ENCODE measurements at places on chromosomes 4 and X.

- no peak for DNase-seq
These were observed 297.4 kb downstream of the ANKRD50 start for GRCh38 chr4:124415146-124415545.

GRCh38 chr4:130197946-130198345, 1102.0 kb downstream of the C4orf33 start:
- DNase-seq = no peak

DNA sequence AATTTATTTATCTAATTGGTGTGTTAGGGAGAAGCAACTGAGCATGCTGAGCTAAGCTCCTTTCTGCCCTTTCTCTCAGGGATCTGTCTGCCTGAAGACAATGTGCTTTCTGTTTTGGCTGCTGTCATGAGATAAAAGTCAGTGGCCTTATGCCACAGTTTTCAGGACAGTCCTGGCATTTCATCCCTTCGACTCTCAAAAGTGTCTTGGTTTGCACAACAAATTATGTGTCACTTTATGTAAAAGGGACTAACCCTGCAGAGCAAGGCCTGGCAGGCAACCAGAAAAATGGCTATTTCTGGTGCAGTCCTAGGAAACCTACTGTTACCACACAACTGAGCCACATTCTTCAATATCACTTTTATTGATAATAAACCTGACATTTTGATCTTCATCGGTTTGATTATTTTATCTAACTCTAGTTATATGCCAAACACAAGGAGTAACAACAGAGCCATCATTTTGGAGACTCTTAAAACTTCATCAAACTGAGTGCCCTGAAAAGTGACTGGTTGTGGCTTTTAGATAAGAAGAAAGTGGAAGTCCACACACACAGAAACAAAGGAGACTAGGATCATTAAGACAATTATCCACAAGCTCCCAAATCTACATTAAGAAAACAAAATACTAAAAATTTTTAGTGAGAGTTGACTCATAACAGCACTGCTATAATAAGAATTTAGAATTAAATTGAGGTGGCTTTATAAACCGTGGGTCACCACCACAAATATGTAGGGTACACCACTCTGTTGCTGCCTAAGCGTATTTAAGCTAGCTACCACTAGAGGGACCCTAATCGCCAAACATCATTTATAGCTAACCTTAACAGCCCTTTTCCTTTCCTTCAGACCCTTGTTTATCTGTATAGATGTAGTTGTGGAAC, 95.9 kb upstream of the PTPN13 start:
- DNase-seq = no peak

GRCh38 chr4:48153791-48154550, 19.9 kb upstream of the TXK start:
- DNase-seq = no peak

GRCh38 chr4:123495530-123495929, 98.9 kb downstream of the SPRY1 start:
- DNase-seq = no peak

GRCh38 chr4:117084866-117085701, at the start of gene TRAM1L1:
Gene TRAM1L1, minus strand, starts transcription at chr4:117085576. Its CDS starts 183 bp downstream, at chr4:117085393.
- peak; percentile 22 for DNase-seq

GRCh38 chrX:106168107-106168506, at the start of gene PWWP3B:
Gene PWWP3B, plus strand, starts transcription at chrX:106168305. Its CDS starts 37,128 bp downstream, at chrX:106205433.
- DNase-seq = no peak

GRCh38 chr4:152368001-152368400, 167.9 kb downstream of the FBXW7 start:
- no peak for DNase-seq

DNA sequence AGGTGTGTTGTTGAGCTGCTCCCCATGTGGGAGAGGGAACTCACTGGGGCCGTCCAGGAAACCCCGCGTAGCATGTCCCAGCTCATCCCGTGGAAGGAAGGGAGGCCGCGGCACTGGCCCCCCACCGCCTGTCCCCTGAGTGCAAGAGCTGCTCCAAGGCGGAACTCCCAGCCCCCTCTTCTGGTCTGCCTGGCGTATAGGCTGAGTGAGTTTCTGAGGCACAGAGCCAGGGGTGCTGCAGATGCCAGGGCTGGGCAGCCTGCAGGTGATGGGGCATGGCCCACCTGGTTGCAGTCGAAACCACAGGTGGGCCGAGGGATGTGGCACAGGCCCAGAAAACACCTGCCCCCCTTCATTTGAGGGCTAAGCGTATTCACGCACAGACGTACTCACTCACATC, 49.6 kb downstream of the ABLIM2 start:
- no peak for DNase-seq

- no peak for DNase-seq
These were observed 46.0 kb upstream of the TLL1 start for GRCh38 chr4:165827018-165827417.

- DNase-seq = no peak
These were observed 26.6 kb downstream of the NLGN3 start for GRCh38 chrX:71171110-71171801.

DNA sequence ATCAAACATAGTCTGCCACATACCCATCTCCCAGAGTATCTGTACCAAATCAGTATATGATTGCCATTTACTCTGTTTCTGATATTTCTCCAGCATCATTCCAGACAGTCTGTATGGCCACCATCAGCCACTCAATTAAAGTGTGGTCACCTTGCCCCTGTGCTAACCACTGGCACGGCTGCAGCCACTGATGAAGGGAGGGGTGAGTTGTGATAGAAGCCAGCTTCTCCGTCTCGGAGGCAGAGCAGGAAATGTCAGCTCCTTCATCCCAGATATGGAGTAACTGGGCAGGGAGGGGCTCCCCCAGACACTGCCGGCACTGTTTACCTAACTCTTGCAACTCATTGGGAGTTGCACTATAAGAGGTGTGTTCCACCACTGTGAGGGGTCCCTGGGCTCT, 30.3 kb downstream of the CXCL13 start:
- DNase-seq = no peak

- no peak for DNase-seq
These were observed 27.0 kb downstream of the DCTD start for GRCh38 chr4:182890202-182890601.

- DNase-seq = no peak
These were observed 20.7 kb downstream of the PAGE5 start for GRCh38 chrX:55240788-55241340.

DNA sequence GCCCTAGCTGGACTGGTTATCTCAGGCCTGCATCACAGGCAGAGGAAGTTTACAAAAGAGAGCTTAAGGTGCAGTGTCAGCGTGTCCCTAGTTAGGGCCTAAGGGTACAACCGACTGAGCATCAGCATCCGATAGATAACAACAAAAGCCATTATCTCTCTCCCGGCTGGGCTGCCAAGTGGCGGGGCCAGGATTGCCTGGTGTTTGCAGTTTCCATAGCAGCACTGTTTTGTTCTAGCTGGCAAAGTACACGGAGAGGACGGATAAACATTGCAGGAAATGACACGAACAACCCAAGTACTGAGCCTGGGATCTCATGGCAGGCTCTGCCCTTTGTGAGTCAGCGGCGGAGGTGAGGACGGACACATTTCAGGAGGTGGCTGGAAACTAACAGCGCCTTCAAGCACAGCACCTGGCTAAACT, 104.7 kb upstream of the NOCT start:
- peak; percentile 28 for DNase-seq

DNA sequence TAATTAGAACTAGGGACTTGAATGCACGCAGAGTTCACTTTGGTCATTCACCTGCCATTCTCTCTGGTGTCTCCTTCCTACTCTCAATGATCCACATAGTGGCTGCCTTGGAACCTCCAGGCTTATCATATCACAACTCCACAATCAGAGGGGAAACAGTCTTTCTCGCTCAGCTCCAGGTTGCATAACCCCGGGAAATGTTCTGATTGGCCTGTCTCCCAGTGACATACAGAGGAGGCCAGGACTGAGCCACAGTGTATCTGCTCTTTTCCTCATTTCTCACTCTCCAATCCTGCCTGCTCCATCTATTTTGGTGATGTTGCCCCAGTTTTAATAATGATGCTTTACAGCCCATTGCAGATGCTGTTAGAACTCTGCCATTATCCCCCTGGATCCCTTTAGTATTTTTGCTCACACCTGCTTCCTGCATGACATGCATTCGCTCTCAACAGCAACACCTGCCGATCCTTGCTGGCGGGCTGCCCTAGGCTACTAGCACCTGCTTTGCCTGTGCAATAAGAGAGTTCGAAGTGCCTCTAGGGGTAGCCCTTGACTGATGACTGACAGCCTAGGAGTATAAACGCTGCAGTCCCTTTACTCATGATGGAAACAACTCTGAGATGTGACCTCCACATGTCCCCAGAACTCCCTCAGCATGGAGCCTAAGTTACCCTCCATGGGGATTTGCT, 211.3 kb upstream of the RPS6KA3 start:
- no peak for DNase-seq

DNA sequence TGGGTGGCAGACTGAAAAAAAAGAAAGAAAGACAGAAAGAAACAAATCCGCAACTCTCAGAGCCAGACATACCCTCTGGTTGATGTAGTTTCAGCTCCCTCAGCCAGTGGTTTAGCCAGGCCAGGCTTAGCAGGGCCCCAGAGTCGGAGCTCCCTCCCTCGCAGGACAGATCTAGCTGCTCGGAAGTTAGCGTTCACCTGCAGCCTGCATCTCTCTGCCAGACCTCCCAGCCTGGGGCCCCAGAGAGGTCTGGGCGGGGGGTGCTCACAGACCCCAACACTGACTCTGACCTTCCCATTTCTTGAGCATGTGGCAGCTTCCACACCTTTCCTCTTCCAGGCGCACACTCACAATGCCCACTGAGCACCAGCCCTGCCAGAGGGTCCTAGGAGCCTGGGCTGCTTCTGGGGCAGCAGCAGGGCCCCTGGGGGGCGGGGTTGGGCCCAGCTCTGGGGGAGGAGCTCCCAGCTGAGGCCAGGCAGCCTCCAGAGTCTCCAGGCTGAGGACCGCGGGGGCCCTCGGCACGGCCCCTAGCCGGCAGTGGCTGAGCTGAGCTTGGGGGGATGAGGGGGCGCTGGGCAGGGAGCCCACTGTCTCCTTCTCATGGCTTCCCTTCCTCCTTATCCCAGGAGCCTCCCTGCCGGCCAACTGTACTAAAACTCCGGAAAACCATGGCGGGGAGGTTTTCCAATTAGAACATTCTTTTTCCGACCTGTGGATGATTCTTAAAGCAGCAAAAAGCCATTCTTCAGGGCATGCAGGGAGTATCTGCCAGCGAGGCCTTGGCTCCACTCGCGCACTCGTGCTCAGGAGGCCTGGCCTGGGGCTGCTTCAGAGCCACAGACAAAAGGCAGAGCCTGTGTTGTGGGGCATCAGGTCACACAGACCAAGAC, 4.6 kb upstream of the ZNF185 start:
- no peak for DNase-seq

GRCh38 chrX:402857-403256, 16.1 kb upstream of the PPP2R3B start:
- no peak for DNase-seq

DNA sequence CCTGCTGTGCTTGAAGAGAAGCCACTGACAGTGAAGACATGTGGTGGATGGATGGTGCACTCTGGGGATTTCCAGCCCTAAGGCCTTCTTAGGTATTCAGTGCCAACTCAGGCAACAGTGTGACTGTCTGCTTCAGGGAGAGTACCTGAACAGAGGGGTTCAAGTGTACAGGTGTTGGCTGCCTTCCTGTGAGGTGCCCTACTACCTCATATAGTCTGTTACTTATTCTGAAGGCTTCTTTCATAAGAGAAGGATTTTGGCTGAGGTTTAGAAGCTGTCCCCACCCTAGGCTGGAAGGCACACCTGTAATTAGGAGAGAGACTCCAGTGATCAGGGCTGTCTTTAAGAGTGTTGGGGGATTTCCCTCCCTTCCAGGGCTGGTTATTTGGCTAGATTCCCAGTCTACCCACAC, 1.8 kb downstream of the FTHL17 start:
- no peak for DNase-seq

- DNase-seq = no peak
These were observed 171.8 kb upstream of the ANKRD50 start for GRCh38 chr4:124884316-124884715.

GRCh38 chr4:157013656-157014055, 42.1 kb upstream of the PDGFC start:
- no peak for DNase-seq

DNA sequence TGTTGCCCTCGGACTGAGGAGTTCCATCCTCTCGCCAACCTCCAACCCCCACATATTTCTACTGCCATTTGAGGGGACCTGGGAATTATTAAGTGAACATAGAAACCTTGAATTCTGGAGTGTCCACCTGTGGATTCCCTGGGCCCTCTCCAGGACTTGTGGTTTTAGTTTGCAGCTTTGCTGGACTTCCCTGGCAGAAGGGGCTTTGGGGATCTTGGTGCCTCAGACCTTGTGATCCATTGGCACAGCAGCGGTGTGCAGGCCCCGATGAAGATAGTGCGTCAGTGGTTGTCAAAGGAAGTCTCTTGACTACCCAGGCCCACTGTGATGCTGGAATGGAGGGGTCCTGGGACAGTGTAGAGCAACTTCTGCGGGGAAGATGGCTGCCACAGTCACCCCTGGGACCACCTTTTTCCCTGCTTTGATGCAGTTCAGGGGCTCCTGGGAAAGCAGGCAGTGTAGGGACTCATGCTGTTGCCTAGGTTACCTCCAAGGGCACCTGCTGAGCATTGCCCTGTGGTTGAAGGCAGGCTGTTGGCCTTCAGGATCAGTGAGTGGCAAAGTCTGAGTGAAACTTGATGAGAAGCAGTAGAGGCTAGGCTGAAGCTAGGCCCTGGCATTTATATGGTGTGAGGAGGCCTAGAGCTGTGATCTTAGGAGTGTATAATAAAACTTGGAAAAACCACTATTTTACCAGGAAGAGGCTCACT, 2.2 kb downstream of the SLC16A2 start:
- DNase-seq = no peak

- DNase-seq = no peak
These were observed 27.7 kb downstream of the CD38 start for GRCh38 chr4:15805583-15806517.

DNA sequence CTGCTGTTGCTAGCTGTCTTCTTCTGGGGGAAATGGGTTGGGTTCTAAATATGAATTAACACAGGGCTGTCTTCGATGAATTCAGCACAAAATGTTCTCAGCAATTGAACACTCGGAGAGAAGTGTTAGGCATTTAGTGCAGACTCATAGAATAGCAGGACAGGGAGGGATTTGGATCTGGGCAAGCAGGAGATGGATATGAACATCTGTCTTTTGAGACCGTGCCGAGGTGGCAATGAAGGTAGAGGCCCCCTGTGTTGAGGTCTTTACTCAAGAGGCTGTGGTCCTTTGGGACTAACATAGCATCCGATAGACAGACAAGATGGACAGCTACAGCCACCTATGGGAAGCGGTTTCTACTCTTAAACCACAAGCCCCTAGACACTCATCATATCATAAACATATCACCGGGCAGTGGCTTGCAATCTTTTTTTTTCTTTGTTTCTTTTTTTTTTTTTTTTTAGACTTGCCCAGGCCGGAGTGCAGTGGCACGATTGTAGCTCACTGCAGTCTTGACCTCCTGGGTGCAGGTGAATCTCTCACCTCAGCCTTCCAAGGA, 6.7 kb downstream of the CD99 start:
- DNase-seq = no peak

GRCh38 chr4:10841697-10842096, 157.1 kb upstream of the CLNK start:
- no peak for DNase-seq

- no peak for DNase-seq
These were observed 551 bp downstream of the NPNT start for GRCh38 chr4:105895583-105896460.
